Osteocyte (in vitro differentiated cells): ENCODE measurements at places on chromosomes 6 and 20. TPM values are rescaled to one million over a fixed set of nuclear protein-coding genes. Genes with fewer than 3 reads are reported as not detected.

- DNase-seq, result no peak
- H3K36me3 ChIP-seq, result peaks cover 17% of the 10 kb centered on the region
- H3K27me3 ChIP-seq, result no peaks in the 10 kb centered on the region
- H3K4me1 ChIP-seq, result no peaks in the 10 kb centered on the region
Measured at GRCh38 chr20:34806255-34806654, 19.2 kb downstream of the NCOA6 start.

- no peak overlapping the region for H3K4me3 ChIP-seq
- H3K36me3 ChIP-seq, result peaks cover 46% of the 10 kb centered on the region
- H3K27ac ChIP-seq, result peak overlapping the region; percentile 15
- DNase-seq, result no peak
Measured at GRCh38 chr20:49647550-49647949, 66.1 kb downstream of the B4GALT5 start.

GRCh38 chr20:24787621-24788020, 161.4 kb upstream of the CST7 start:
- H3K27me3 ChIP-seq, result peaks cover 9% of the 10 kb centered on the region
- H3K4me3 ChIP-seq, result no peak overlapping the region
- H3K27ac ChIP-seq, result no peak overlapping the region
- H3K36me3 ChIP-seq, result no peaks in the 10 kb centered on the region

DNA sequence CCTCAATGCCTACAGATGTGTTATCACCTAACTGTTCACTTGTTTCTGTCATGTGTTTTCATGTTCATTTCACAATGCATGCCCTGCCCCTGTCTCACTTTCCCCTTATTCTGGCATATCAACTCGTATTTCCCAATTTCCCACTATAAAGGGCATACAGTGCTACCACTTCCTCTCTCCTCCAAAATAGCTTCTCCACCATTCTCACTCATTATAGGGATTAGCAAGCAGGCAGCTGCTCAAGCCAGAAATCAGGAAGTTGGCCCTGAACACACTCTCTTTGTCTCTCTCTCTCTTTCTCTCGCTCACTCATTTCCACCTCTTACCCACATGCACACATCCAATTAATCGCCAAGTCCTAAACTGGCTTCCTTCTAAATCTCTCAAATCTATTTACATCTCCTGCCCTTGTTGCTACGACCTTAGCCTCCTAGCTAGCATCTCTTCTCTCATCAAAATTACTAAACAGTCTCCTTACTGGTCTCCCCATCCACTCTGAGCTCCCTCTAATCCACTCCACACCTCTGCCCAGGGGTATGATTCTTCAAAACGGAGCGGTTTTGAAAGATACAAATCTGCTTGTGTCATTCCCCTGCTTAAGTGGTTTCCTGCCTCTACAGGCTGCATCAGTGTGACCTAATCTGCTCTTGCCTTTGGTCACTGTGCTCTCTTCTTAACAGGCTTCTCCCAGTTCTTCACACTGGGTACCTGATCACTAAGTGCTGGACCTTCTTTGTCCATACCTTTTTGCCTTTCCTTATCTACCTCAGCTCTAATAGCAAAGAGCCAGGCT, 196.2 kb downstream of the BTBD9 start:
- no peak overlapping the region for H3K4me3 ChIP-seq
- H3K27ac ChIP-seq, result no peak overlapping the region
- no peak for DNase-seq
- H3K4me1 ChIP-seq, result peaks cover 6% of the 10 kb centered on the region

Gene OR12D3
- not detected in 2 replicates for total RNA-seq

Gene TFAP2D
- not detected in 2 replicates for total RNA-seq

Gene SEC63
- 137 and 143 TPM in 2 replicates for total RNA-seq
